Hematopoietic multipotent progenitor cell (in vitro differentiated cells): ENCODE measurements at places on chromosomes 3 and 15.

DNA sequence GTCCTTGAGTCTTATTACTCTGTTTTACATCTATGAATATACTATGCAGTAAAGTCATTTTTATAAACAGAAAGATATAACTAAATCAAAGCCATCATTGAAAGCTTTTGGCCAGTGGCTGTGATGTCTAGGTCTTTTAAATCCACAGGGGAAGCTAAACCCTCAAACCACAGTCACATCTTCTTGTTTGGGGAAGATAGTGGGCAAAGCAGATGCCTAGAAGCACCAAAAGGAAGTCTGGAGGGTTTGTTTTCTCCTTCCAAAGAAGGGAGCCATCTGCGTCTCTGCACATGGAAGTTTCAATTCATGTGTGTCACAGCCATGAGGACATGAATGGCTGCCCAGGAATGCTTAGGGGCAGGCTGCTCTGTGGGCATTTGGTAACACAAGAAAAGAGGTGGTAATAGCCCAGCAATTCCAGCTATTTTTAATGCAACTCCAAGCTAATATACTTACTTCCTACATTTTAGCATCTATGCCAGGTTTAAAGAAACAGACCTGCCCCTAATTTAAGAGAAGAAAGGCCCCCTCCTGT, 322.2 kb downstream of the SLC9A9 start:
- no peak for DNase-seq

DNA sequence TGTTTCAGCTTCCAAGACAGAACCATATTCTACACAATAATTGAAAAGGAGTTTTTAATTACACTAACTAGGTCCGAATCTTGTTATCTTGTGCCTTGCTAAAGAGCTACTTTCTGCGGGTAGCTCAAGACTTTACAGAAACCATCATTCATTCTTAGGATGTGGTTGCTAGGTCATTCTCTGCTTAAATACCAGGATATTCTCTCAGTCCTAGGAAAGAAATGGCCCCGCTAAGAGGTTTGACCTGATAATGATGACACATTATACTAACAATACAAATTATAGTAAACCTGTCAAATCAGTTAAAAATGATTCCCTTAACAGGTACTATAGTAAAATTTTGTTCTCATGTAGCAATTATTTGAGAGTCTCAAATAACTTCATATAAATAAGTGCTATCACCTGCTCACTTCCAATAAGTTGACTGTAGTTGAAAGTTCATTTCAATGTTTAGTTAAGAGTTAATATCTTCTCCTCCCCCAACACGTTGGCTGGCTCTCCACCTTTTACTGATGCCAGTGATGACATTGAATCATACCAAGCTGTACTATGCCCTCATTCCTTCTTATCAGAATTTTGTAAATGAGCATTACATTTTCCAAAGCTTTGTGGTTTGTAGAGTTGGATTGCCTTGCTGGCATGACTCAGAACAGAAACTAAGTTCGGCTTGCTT, 3.6 kb upstream of the C3orf85 start:
- DNase-seq: no peak

- DNase-seq: no peak
Observed at GRCh38 chr3:45132568-45133211, 13.5 kb downstream of the CDCP1 start.

DNA sequence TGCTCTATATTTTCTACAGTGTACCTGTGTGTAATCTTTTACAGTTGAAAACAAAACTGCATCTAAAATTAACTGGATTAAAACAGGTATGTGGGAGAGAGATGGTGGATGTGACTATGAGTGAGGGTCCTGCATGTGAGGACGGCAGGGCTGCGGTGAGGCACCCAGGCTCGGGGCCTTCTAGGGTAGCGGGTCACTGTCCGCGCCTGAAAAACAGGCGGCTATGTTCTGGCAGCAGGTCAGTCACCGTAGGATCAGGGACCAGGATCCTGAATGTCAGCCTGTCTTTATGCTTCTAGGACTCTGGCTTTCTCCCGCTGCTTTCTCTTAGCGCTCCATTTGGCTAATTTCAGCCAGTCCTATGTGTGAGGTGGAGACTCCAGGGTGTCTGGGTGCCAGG, 12.6 kb downstream of the TMEM40 start:
- DNase-seq: no peak

- DNase-seq: no peak
Observed at GRCh38 chr3:141122455-141123030, 71.4 kb downstream of the SPSB4 start.

GRCh38 chr3:196991581-196992460, 23.2 kb upstream of the PIGZ start:
- DNase-seq: no peak

GRCh38 chr3:124258057-124258500, 266.2 kb upstream of the ROPN1 start:
- DNase-seq: no peak
